Activated CD4-positive, alpha-beta T cell treated with anti-CD3 and anti-CD28 coated beads, Interleukin-2, amount 10 ng/mL, durations not matched to agents 7 days and 5 days (primary cell): ENCODE measurements at places on chromosomes 12 and 14.

DNA sequence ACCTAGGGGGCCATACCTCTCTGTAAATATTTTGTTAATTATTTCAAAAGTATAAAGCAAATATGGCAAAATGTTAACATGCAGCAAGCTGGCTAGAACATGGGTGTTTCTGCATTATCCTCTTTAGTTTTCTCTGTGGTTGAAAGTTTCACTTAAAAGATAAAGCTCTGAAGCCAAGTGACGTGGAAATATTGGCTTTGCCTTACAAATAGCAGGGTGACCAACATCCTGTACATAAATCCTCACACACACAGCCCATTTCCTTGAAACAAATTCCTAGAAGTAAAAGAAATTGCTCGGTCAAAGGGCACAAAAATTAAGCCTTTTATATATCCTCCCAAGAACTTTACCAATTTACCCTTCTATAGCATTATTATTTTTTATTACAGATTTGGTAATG is 10.6 kb upstream of the VWF start:
- no peak for DNase-seq

GRCh38 chr12:46549527-46550265 is 177.1 kb upstream of the SLC38A2 start:
- peak; percentile 35 for DNase-seq

DNA sequence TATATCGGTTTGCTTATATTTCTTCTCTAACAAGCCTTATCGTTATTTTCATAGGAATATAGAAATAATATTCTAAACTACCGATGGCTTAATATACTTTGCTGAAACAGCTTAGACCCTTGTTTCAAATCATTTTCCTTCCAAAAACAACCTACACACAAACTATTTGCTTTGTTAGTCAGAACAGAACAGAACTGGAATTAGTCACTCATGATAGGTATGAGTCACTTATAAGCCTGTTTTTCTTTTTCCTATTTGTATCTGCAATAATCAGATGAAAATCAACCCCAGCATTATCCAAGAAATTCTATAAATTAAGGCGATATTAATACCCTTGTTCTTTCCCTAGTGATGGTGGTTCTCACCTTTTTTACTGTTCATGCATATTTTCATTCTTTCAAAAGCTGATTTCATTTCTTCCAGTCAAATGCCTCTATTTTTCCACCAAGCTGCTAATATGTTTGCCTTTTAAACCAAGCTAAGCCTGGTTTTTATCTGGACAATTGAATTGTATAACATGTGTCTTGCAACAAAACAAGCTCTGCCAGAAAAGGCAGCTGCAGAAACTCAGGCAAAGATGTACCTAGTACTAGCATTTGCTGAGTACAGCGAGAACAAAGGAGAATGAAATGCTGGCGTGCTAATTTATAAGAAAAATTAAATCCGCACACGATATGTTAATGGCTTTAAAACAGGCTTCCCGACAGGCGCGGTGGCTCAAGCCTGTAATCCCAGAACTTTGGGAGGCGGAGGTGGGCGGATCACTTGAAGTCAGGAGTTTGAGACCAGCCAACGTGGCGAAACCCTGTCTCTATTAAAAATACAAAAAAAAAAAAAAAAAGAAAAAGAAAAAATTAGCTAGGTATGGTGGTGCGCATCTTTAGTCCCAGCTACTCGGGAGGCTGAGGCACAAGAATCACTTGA is 1418.2 kb downstream of the AACS start:
- no peak for DNase-seq

GRCh38 chr12:114450515-114451300 is 44.8 kb upstream of the TBX5 start:
- DNase-seq: no peak

GRCh38 chr12:6635375-6635855 is 344 bp downstream of the LPAR5 start:
- peak; percentile 47 for DNase-seq

DNA sequence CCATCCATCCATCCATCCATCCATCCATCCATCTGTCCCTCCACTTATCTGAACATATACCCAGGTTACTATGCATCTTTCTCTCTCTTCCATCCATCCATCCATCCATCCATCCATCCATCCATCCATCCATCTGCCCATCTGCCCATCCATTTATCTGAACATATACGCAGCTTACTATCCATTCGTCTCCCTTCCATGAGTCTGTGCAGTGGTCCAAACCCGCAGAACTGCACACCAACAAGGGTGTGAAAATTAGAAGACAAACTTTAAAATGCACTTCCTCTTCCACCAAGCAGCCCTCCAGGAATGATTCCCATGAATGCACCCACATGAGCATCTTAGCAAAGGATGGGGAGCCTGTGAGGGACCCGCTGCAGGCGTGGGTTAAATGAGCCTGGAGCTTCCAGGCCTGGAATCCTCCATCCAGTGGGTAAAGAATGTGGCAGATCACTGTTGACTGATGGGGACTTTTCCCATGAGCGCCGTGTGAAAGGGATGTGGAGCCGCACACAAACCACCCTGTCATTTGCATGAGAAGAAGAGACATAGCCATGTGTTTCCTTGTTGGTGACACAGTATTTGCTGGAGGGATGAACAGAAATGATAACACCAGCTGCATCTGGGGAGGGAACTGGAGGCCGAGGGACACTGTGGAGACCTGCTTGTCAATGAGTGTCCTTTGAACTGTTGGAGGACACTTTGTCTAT is 376.6 kb downstream of the ADGRD1 start:
- DNase-seq: no peak

- no peak for DNase-seq
Observed at GRCh38 chr12:52772772-52773171, 4.4 kb downstream of the KRT76 start.

DNA sequence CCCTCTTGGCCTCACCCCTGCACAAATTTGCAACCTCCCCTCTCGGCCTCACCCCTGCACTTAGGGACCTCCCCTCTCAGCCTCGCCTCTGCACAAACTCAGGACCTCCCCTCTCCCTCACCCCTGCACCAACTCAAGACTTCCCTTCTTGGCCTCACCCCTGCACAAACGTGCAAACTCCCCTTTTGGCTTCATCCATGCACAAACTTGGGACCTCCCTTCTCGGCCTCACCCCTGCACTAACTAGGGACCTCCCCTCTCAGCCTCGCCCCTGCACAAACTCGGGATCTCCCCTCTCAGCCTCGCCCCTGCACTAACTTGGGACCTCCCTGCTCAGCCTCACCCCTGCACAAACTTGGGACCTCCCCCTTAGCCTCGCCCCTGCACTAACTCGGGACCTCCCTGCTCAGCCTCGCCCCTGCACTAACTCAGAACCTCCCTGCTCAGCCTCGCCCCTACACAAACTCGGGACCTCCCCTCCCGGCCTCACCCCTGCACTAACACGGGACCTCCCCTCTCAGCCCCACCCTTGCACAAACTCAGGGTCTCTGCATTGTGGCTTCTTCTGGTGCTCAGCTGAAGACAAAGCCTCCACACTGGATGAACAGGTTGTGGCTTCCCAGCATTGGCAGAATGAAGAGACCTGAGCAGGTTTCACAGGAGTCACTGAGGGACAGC is 11.0 kb upstream of the GOLGA3 start:
- no peak for DNase-seq

- no peak for DNase-seq
Observed at GRCh38 chr12:92601680-92602079, 101.1 kb upstream of the PLEKHG7 start.

DNA sequence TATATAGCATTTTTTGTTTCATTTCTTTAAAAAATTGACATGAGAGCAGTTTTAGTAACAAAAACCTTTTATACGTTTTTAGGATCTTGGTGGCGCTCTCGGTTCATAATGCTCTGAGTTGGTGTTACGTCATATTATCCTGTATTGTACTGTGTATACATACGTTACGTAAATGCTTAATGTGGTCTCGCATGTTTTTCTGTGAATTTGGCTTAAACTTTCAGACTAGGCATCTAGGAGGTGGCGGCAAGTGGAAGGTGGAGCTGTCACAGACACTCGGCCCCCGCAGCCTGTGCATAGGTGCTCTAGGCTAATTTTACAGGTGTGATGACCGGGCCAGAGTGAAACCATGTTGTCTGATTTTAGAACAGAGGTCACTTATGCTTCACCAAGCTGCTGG is 60.0 kb downstream of the PPP2R5C start:
- DNase-seq: peak; percentile 76

DNA sequence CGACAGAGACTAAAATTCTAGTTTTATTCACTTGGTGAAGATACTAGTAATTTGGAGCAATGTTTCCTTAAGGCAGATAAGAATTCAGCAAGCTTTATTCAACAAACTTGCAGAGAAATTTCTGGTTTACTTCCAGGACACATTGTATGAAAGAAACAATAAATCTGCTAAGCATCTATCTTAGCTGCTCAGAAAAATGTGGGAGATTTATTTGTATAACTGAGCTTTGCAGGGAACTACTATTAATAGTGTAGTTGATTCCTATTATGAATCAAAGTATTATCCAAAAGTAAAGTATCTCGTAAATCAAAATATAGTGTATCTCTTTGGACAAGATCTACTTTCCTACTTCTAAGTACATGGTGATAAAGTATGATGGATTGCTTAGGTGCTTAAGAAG is 239.4 kb upstream of the TMTC1 start:
- no peak for DNase-seq

DNA sequence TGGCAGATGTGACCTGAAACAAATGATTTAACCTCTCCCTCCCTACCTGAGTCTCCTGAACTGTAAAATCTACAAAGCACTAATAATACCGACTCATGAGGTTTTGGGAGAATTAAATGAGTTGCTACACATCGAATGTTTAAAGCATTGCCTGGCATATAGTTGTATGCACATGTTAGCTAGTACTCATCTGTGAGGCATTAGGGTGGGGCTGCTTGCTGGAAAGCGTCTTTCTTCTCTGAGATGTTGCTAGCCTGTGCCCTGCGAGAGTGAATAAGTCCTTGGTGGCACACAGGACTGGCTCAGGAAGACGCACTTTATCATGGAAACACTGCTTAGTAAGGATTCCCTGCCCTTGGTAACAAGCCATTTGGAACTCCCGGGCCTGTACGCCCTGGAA is 6.1 kb downstream of the RAPGEF3 start:
- DNase-seq: no peak

GRCh38 chr12:25458047-25458552 is 95.0 kb downstream of the LMNTD1 start:
- DNase-seq: no peak

GRCh38 chr12:44017216-44017615 is 181.3 kb downstream of the TMEM117 start:
- no peak for DNase-seq

DNA sequence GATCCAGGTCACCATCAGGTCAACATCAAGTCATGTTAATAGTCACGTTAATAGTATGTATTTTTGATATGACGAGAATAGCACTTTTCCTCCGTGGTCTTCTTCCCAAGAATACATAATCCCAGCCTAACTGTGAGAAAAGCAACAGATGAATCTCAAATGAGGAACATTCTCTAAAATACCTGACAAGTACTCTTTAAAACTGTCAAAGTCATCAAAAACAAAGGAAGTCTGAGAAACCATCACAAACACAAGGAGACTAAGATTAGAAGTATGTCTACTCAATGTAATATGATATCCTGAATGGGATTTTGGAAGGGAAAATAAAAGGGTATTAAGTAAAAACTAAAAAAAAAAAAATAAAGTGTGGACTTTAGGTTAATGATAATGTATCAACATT is 36.8 kb upstream of the GLIPR1 start:
- DNase-seq: no peak

DNA sequence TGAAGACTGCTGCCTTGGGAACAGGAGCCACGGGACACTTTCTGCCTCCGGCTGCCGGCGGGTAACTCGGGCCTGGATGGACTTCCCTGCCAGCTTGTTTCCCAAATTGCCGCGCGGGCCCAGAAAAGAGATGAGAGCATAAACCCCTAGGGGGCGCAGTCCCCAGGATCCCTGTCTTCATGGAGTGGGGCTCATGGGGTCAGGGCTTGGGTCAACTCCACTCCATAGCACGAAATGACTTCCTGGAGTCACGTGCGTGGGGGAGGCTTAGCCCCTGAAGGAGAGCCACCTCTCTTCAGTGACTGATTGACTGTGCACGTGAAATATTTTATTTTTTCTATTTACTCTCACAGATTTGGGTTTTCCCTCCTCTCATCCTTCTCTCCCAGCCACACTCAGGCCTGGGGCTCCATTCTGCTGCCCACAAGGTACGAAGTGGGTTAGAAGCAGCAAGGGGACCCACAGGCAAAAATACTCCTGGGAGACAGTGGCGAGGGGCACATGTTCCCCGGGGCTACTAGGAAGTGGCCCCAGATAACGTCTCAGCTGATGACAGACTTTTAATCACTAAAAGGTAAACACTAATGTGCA is 10.0 kb downstream of the PGF start:
- DNase-seq: peak; percentile 41

DNA sequence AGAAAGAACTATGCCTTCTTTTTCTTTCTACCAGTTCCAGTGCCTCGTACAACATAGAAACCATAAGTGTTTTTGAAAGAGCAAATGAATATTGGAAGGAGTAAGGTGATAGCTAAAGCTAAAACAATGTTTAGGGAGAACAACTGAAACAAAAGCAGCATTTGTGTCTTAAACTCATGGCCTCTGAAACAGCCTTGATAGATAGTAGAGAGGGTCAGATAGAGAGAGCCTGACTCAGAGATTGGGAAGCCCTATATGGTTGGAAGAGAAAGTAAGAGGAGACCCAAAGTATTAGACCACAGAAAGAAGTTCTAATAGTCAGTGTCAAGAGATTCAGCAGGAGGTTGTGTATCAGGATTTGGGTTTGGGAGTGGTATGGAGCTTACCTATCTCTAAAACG is 79.6 kb upstream of the IFNG-AS1 start:
- DNase-seq: no peak

DNA sequence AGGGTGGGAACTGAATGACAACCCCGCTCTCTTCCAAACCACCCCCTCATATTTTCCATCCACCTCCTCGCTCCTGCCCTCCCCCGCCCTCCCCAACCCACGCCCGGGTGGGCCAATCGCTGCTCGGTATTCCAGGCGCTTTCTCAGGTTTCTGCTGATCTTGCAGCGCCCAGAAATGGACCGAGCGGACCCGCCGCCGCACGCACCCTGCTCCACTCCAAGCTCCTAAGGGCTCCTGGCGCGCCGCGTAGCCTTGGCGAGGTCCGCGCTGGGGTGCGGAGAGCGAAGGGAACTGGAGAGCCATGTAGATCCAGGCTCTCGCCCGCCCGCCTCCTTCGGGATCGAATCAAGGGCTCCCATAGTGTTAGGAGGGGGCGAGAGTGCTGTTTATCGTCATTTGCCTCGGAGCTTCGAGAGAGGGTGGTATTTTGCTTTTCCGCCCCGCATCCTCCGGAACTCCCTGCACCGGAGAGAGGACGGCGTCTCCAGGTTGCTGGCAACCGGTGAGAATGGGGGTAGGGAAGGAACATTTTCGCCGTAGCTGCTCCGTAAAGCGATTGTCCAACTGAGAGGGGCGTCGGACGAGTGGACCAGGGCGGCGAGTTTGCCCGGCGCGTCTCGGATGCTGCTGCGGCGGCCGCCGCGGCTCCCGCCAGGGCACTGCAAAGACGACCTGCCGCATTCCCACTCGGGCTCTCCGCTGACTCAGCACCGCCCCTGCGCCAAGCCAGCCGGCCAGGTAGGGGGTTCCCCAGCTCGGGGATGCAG is at the start of gene KCNA1:
KCNA1 (plus strand) TSS at position 172 of the 768 bp plus-strand sequence. CDS start 1,474 bp downstream, outside the sequence.
- no peak for DNase-seq

- DNase-seq: no peak
Observed at GRCh38 chr14:89910691-89911009, 43.9 kb downstream of the EFCAB11 start.
